ENCODE measurements at places on chromosomes 7 and 10. TPM values are rescaled to one million over a fixed set of nuclear protein-coding genes. Genes with fewer than 3 reads are reported as not detected.

DNA sequence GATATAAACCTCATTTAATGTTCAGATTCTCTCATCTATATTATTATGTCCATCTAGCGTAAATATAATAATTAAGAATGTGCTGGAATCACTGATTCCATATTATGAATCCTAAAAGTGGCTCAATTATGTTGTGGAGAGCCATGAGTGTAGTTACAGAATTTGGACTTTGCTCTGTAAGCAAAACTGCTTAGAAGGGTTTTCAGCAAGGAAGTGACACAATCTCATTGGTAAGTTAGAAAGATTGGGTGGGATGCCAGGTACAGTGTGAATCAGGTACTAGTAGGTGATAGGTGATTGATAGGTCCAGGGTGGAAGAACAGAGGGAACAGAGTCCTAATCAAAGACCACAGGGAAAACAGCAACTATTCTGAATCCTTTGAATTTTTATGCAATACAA is 74.9 kb upstream of the ABLIM1 start:
- no peak for DNase-seq

DNA sequence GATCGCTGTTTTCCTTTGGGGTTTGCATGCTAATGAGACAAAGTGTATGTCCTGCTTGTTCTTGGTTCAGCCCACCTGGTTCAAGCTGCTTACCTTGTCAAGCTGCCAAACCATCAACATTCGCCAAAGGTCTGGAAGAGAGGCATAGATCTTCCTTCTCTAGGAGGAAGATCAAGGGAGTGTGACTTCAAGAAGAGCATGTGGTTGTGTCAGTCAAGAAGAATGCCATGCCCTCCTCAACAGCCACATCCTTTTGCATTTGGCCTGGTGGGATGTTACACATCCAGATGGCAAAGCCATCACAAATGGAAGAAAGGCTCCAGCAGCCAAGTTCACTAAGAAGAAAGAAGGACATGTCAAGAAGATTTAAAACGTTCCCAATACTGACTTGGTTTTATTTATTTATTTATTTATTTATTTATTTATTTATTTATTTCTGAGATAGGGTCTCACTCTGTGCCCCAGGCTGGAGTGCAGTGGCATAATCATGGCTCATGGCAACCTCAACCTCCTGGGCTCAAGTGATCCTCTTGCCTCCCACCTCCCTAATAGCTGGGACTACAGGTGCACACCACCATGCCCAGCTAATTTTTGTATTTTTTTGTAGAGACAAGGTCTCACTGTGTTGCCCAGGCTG is 5.1 kb upstream of the PIP4K2A start:
- no peak for DNase-seq

DNA sequence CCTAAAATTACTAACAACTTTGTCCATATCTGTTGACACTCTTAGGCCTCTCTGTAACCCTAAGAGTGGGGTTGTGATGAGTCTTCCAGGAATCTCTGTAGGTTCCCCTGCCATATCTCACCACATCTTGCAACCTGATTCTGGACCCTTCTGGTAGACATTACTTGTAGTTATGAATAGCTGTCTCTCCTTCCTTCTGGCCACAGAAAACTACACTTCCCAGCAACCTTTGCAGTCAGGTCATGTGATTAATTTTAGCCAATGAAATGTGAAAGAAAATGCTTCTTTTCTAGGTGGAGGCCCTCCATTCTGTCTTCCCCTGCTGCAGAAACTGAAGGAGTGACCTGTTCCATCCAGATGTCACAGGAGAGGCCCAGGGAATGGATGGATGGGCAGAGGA is 147.6 kb upstream of the AOAH start:
- DNase-seq = no peak

DMTF1 gene
- total RNA-seq = 68.2 TPM

DNA sequence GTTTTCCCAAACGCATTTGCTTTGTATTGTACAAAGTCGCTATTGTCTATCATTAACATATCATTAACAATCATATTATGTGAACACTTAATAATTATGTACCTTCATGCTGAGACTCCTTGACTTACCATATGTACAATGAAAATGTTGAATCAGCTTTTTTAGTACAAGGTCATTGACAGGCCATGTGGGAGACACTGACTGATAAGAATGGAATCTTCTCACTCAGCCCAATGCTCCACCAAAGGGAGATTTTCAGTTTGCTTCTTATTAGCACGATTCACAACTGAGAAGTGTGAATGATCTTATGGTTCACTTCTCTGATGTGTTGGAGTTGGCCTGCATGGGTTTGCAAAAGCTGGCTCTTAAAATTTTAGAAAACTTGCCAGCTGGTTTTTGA is 253.5 kb upstream of the TEX47 start:
- no peak for DNase-seq

LSM8 gene
- 40.7 TPM for total RNA-seq

TRIL gene
- total RNA-seq = not detected

DNA sequence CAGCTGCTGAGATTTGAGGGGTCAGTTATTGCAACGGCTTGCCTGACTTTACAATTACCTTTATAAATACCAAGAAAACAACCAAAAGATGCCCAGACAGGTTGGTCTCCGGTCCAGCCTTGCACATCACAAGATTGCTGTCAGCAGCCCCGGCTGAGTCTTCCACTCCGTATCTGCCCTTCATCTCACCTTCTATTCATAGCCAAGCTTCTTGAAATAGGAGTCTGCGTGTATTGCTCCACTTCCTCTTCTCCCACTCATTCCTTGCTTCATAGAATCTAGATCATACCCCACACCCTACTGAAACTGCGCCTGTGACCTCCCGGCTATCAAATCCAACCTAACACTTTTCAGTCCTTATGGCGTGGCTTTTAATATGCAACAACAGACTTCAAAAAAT is 31.1 kb upstream of the USP6NL start:
- no peak for DNase-seq

- DNase-seq = peak; percentile 24
These were observed 5.0 kb downstream of the ZYX start for GRCh38 chr7:143385891-143386781.

GRCh38 chr7:22251281-22251680 is 105.7 kb downstream of the RAPGEF5 start:
- DNase-seq = no peak

INMT gene
- not detected for total RNA-seq
